Kidney epithelial cell (primary cell): ENCODE measurements at places on chromosomes 3 and 15.
A peak's percentile ranks its signal among the peaks of the same experiment; 100 is the strongest.

DNA sequence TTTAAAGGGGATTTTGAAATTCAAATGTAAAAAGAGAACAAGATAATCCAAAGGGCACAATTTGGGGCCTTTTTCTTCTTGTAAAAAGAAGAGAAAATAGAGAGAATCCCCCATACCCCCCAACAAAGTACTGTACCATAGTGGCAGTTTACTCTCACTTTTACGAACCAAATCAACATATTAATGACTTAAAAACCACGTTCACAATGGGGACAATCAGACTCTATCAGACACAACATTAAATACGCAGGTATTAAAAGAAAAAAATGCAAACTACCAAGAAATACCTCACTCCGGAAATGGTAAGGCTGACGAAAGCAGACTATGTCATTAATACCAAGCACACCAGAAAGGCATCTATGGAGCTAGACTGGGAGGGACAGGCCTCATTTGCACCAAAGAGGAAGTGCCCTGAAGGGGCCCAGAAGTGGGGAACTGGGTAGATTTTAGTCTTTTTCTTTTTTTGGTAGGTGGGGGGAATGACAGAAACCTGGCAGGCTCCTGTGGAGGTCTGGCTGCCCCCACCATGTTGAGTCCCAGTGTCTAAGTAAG lies 134.3 kb downstream of the TIGIT start:
- no peak for DNase-seq

GRCh38 chr3:127953091-127954035 lies 38.3 kb downstream of the KBTBD12 start:
- no peak for DNase-seq

GRCh38 chr15:80207887-80208286 lies 44.1 kb downstream of the CTXND1 start:
- DNase-seq = no peak

DNA sequence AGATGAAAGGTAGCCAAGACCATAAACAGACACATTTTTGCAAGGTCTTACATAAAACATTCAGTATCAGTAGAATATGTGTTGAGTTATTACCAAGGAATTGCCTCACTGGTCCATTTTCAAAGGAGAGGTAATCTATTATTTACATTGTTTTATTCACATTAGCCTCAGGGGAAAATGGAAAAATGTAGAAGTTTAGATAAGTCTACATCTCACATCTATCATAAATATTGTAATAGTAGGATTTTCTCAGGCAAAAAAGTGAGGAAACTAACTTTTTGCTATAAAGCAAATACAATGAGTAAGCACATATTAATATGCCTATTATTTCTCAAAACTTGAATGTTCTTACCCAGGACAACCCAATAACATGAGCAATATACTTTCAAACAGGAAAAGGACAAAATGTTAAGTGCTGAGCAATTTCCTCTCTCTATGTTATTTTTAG lies 184.6 kb upstream of the AGTR1 start:
- no peak for DNase-seq

- no peak for DNase-seq
Measured at GRCh38 chr3:108538083-108538482, 27.7 kb upstream of the MYH15 start.

- no peak for DNase-seq
Measured at GRCh38 chr15:77468896-77469295, 48.2 kb downstream of the HMG20A start.

DNA sequence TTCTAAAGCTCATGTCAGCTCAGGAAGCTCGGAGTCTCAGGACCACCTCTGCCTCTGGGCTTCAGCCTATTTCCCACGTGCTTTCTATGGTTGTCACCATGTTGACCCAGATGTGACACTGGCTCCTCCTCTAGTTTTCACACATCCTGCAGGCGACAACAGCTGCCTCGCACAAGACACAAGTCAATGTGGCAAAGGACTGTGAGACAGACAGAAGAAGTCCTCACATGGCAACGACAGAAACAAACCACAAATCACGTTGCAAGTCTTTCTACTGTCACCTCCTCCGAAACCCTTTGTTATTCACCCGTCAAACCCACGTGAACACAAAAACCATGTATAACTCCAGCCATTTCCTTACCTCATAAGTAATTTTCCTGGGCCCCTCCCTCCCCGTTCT lies 194.5 kb downstream of the MEX3B start:
- no peak for DNase-seq

DNA sequence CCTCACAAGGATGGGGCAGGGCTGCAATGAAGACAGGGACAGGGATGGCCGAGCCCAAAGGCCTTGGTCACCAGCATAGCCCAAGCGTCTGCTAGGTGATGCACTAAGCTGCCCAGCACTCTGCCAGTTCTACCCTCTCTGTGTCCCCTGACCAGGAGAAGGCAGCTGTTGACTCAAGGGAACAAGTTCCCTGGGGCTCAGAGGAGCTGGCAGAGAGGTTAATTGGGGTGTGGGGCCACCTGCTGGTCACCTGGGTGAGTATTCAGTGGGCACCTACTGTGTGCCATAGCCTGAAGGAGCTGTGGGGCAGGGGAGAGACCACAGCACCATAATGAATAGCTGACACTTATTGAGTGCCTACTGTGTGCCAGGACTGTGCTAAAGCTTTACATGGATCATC lies 22.0 kb upstream of the DOCK3 start:
- DNase-seq = no peak

- DNase-seq = no peak
Measured at GRCh38 chr3:53123953-53124352, 6.3 kb downstream of the RFT1 start.

- no peak for DNase-seq
Measured at GRCh38 chr3:184241447-184242296, 7.1 kb downstream of the ALG3 start.

- DNase-seq = no peak
Measured at GRCh38 chr3:99532246-99532645, 106.1 kb upstream of the COL8A1 start.

- DNase-seq = no peak
Measured at GRCh38 chr3:151881137-151881536, 7.7 kb downstream of the SUCNR1 start.

GRCh38 chr3:54003136-54003535 lies 111.5 kb upstream of the SELENOK start:
- DNase-seq = no peak

DNA sequence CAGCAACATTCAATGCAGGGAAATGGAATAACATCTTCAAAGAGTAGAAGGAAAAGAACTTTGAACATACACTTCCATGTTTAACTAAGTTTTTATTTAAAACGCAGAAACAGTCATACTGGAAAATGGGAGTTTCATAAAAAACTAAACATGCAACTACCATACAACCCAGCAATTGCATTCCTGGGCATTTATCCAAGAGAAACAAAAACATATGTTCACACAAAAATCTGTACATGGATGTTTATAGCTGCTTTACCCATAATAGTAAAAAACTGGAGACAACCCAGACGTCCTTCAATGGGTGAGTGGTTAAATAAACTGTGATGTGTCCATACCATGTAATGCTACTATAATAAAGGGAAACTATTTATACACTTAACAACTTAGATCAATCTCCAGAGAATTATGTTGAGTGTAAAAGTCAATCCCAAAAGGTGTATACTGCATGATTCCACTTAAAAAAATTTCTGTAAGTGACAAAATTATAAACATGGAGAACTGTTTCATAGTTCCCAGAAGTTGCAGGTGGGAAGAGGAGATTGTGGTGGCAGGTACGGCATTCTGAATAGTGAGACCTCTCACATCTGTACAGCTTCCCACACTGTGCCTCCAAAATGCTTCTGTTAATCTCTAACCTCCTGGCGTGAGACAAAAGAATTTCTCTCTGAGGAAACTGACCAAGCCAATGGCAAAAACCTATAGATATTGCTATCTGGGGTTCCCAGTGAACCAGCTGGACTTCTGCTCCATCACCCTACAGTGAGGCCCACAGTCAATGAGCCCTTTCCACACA lies 23.1 kb downstream of the ISG20 start:
- no peak for DNase-seq

GRCh38 chr15:52005748-52006701 lies 13.0 kb upstream of the MAPK6 start:
- no peak for DNase-seq

DNA sequence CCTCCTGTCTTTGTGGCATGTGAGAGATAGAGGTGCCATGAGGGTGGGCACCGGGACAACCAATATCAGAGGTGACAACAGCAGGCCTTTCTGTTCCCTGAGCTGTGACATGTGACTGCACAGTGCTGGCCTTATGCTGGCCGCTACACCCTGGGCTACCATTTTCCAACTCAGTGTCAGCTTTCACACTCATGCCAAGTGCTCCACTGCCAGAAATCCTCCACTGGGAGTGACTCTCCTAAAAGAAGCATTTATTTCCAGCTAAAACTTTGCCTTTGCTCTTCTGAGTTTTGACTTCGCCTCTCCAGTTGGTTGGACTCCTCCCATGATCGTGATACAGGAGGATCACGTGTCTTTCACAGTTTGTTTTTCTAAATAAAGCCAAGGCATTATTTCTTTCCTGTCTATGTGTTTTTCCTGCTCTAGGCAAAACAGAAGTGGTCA lies 31.4 kb downstream of the CA12 start:
- DNase-seq = no peak

DNA sequence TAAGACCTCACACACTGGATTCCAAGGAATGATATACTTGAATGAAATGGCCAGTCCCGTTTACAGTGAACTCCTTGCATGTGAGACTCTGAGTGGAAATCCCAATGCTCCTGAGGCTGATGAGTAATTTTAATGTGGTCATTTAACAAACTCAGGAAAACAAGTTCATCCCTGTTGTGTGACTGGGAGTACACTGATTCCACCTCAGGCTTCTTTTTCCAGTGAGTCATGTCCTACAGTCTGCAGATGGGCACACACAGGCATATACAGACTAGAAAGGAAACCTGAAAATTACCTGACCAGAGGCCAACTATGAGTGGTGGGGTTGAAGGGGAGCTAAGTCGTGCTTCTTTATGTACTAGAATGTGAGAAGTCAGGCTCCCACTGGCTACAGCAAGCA lies 5.8 kb downstream of the SQOR start:
- DNase-seq = peak; percentile 92

- no peak for DNase-seq
Measured at GRCh38 chr15:87606971-87607370, 649.6 kb downstream of the NTRK3 start.

DNA sequence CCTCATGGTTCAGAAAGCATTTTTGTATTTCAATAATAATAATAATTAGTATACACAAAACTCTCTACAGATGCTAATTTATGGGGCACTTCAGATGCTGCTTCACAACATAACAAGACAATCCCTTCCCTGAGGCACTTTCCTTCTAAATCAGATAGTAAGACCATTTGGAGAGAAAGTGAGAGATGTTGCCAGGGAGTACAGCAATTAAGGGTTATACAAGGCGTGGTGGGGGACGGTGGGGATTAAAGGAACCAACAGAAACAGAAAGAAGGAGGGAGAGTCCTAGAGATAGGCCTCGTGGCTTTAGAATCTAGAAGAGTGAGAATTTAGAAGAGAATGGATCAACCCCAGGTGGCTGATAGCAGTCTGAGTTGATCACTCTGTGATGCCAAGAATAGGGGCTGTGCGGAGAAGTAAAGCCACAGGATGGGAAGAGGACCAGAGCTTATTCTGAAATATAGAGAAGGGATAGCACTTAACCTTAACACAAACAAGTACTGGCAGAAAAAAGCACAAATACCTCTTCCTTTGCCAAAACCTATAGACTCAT lies 76.9 kb downstream of the ETFA start:
- no peak for DNase-seq

DNA sequence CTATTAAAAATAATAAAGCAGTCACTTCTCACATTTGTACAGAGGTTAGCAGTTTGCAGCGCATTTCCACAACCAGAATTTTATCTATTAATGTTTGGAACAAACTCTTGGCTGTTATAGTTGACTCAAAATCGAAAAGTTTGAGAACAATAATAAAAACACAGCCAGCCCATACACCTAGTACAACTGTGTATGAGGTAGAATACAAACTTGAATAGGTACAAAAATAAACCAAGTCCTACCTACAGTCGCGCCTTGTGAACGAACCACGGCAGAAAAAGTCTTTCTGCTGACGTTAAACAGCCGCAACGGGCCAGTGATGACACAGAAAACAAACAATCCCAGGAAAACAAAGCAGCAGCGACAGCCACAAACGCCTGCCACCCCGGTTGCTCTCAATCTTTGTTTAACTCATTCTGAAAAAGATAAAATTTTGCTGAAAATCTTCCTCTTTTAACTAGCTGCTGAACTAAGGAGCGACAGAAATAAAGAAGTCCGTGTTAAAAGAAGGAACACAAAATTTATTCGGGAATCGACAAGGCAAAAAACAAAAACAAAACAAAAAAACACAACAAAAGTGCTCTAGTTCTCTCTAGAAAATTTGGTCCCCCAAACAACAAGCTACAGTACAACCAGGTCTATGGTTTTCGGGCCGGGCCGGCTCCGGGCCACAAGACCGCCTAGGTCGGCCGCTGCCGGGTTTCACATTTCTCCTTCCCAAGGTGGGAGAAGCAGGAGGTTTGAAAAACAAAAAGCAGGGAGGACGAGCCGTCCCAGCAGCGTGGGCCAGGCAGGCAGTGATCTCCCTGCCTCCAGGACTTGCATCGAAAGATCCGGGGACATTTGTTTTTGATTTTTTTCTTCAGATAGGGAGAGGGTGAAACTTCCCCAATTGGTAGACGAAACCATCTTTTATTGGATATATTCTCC lies 2.9 kb downstream of the FOXL2 start:
- no peak for DNase-seq
